Suppressor macrophage (primary cell): ENCODE measurements at places on chromosomes 5 and 9.

DNA sequence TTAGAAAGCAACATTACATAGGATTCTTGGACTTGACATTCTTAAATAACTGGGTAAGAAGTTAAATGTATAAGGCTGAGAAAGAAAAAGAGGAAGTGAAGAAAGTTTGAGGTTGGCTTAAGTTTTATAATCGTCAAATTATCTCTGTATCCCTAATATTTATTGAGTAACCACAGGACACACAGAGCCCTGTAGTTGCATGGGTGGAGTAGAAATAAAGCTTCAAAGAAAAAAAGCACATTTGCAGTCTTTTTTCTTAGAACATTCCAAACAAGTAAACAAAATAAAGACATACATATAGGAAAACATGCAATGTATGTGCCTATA lies 137.0 kb downstream of the CCDC192 start:
- DNase-seq = peak; percentile 72

- no peak for DNase-seq
Measured at GRCh38 chr9:4243113-4243512, 56.8 kb downstream of the GLIS3 start.

- no peak for DNase-seq
Measured at GRCh38 chr5:4095918-4096630, 500.4 kb downstream of the IRX1 start.

GRCh38 chr9:76379494-76379893 lies 14.7 kb downstream of the RFK start:
- no peak for DNase-seq

GRCh38 chr5:154829589-154830218 lies 20.7 kb downstream of the FAXDC2 start:
- DNase-seq = no peak

DNA sequence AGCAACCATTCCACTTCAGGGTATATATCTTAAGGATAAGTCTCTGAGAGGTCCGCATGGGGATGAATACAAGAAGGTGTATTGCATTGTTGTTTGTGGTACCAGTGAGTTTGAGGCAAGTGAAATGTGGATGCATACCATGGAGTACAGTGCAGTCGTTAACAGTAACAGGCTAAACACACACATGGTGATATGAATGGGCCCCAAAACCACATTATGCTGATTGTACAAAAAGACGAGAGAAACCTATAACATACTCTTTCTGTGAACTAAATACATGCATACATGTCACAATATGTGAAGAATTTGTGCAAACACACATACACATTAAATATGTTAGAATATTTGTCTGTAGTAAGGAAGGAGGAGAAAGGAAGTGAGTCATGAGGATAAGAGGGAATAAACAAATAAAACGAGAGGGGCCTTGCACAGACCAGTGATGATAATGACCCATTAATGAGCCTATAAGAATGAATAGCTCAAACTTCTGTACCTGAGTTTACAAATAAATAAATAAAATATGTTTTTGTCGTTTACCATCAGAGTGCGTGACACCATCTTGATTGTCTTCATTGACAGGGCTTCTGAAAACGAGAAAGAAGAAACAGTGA lies 66.5 kb upstream of the RICTOR start:
- DNase-seq = no peak

DNA sequence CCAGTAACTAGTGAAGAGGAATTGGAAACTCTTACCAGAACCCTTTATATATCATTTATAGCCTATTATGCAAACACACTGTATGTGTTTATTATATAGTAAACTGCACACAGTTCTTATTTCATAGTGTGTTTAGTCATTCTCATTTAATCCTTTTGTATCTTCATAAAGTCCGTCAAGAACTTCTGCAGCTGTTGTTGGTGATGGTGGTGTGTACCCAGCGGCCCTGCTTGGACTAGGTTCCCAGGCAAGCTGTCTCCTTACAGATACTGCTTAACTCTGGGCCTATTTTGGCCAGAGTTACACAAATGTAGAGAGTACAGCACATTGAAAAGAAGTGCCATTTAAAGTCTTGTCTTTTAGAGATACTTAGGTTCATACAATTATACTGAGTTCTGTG lies 231.9 kb downstream of the NDUFS4 start:
- DNase-seq = no peak
